ENCODE measurements at places on chromosomes 3 and 15.

DNA sequence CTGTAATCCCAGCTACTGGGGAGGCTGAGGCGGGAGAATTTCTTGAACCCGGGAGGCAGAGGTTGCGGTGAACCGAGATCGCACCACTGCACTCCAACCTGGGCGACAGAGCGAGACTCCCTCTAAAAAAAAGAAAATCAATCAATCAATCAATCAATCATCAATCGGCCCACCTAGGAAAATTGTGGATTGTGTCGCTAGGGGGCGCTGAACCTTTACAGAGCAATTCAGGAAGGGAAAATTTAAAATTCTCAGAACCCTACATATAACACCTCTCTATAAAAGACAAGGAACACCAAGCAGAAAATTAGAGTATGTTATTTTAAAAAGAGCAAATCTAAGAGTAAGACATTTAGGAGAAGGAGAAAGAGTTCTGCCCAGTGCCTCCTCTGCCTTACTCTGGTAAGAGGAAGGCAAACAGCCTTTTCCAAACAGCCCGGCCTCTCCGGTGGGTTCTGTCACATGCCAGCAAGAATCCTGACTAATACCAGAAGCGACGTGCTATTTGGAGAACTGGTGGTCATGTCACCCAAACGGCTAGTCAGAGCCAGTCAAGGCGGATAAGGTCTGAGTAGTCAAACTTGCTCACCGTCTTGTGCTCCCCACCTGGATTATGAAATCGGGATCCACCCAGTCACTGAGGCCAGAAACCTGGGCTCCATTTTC lies 22.3 kb upstream of the SMCO1 start:
- peak; percentile 50 for DNase-seq

GRCh38 chr3:23430781-23431398 lies 227.8 kb downstream of the UBE2E2 start:
- DNase-seq, result no peak

GRCh38 chr3:193716150-193716549 lies 123.1 kb downstream of the OPA1 start:
- DNase-seq, result no peak

DNA sequence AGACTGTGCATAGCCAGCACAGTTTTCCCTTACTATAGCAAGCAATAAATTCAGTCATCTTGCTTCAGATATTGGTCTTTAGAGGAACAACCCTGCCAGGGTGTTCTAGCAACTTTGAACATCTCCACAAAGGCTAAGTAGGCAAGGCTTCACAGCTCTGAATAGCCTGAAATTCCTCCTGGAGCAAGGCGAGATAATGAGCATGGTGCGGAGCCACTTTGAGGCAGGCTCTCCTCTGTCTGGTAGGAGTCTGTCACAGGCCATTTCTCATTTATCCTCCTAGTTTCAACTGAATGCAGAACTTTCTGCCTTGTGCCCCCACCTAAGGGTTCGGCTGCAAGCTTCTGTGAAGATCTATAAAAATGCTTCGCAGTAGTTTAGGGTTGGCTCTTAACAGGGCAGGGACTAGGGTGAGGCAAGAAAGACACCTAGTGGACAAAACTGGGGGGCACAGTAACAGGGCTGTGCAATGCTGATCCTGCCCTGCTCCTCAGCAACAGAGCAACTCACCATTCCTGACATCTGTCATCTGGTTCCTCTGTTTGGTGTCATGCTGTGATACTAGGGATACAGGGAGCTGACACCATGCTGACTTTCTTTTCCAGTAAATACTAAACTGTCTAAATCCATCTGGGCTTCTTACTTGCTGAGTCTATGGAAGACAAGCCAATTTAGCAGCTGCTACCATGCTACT lies 16.6 kb upstream of the EHHADH start:
- DNase-seq, result peak; percentile 28

GRCh38 chr15:40296561-40297230 lies 11.0 kb downstream of the PLCB2 start:
- no peak for DNase-seq

GRCh38 chr3:23333633-23334032 lies 130.5 kb downstream of the UBE2E2 start:
- DNase-seq, result no peak

DNA sequence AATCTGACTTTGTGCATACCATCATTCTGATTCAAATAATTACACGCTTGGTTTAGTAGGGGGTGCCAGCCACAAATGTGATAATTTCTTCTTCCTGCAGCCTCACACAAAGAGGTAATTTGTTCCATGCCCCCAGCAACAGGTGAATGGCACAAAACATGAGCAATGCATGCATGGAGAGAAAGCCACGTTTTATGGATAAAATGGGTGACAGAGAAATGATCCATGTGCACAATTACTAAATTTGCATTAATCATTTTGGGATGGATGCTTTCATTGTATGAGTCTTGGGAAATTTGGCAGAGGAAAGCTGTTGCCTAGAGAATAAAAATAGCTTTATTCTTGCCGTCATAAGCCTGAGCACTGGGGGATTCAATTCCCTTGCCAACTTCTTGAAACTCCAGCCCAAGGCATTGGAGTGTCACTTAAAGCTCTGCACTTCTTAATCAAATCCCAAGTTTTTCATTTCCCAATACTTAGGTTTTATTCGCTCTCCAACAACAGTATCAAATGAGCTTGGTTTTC lies 411.6 kb downstream of the GBE1 start:
- no peak for DNase-seq

DNA sequence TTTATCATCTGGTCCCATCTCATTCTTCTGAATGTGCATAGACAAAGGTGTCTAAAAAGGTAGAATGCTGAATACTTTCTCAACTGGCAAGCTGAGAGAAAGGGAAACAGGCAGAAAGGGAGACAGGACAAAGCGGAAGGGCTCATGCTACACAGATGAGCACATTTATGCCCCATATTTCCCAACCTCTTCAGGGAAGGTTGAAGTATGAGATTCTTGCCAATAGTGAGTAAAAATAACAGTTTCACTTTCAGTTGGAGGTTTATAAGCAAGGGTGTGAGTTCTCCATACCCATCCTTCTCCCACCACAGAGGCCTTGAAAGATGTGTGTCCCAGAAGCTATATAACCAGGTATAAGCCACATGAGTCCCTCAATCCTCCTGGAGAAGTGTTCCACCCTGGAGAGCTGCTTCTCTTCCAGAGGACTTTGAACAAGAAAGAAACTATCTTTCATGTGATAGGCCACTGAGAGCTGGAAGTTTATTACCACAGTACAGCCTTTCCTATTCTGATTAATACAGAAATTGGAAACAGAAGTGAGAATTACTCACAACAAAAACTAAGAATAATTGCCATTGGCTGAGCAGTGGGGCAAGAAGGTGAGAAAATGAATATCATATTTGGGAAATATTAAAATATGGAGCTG lies 709.4 kb upstream of the NR2F2 start:
- DNase-seq, result no peak

DNA sequence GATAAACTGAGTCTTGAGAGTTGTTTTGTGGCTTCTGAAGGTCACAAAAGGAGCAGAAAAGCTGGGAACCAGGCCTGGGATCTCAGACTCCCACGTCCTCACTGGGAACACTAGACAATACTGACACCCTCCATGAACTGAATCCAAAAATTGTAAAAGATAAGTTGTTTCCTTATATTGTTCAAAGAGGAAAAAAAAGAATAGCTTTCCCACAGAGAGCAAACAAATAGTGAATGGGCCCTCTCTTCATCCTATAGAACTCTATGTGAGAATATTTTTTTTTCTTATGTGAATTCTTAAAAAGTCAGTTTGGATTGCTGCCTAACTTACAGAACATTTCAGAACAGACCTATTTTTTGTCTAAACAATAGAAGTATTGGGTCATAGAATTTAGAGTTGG lies 203.5 kb downstream of the MECOM start:
- DNase-seq, result no peak

GRCh38 chr15:100134586-100134985 lies 207.2 kb downstream of the ADAMTS17 start:
- no peak for DNase-seq

DNA sequence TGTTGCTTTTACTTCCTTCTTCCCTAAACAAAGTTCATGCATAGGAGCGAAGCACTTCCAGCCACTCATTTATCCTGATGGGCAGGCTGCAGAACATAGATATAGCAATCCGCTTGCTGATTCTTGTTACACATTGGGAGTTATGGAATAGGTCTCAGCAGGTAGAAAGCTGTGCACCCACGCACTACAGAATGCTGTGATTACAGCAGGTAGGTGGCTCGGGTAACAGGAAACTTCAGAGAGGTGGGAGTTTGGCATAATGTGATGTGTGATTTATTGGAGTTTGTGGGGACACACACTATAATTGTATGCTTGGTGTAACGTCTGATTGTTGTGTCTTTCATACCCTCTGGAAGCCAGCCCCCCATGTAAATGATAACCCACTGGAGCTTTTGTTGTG lies 99.2 kb upstream of the MEIS2 start:
- DNase-seq, result no peak

GRCh38 chr3:142934128-142934886 lies 29.2 kb downstream of the PAQR9 start:
- no peak for DNase-seq

GRCh38 chr3:138670407-138670806 lies 61.8 kb downstream of the FAIM start:
- DNase-seq, result no peak

GRCh38 chr15:51726302-51727073 lies 11.0 kb downstream of the LYSMD2 start:
- DNase-seq, result no peak

GRCh38 chr3:37256447-37256846 lies 82.1 kb upstream of the LRRFIP2 start:
- no peak for DNase-seq

- DNase-seq, result no peak
These were observed 4.3 kb downstream of the WWTR1 start for GRCh38 chr3:149653564-149653963.

DNA sequence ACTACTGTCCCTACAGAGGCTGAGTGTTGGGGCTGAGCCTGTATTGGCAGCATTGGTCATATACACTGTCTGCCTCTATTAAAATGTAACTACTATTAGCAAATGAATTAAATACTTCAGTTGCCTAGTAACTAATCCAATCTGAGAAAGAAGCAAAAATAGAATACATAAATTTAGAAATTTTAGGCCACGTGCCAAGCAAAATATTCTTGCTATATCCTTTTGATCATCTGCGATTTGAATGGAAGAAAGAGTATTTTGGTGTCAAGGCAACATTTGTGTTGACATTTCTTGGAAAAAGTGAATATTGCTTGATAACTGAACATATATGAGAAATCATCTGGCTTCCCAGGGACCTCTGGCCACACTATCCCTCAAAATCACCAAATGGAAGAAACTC lies 148.2 kb upstream of the TOPAZ1 start:
- DNase-seq, result no peak

GRCh38 chr3:30886888-30887287 lies 7.6 kb downstream of the GADL1 start:
- DNase-seq, result no peak

GRCh38 chr15:63473007-63473748 lies 31.2 kb upstream of the USP3 start:
- no peak for DNase-seq

DNA sequence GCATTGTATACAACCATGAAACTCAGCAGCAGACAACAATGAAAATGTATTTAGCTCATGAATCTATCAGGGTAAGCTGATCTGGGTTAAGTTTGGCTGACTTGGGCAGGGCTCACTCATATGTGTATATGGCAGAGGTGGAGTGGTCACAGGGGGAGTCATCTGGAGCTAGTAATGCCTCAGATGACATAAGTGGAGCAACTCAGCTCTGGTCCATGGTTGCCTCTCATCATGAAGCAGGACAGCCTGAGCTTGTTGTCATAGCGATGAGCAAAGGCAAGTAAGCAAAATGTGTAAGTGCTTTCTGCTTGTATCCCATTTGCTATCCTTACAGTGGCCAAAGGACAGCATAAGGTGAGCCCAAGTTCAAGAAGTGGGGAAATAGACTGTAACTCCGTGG lies 64.5 kb downstream of the ALCAM start:
- DNase-seq, result no peak

DNA sequence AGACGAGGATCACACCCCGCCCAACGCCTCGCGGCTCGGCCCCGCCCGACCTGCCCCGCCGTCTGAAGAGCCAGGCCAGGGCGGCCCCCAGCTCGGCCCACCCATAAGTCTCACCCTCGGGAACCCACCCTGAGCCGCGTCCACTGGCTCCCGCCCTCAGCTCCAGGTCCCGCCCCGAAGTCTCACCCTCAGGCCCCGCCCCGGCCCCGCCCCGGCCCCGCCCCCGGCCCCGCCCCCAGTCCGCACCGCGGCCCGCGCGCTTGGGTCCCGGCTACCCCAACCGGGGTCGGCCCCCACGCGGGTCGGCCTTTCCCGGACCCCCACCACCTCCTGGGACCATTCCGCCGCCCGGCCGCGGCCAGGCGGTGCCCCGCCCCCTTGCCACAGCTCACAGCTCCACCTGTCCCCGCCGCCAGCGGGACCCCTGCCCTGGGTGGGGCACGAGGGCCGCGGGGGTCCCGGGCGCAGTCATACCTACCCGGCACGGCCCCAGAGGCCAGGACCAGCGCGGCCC lies 489 bp downstream of the CSPG5 start:
- DNase-seq, result peak; percentile 45

DNA sequence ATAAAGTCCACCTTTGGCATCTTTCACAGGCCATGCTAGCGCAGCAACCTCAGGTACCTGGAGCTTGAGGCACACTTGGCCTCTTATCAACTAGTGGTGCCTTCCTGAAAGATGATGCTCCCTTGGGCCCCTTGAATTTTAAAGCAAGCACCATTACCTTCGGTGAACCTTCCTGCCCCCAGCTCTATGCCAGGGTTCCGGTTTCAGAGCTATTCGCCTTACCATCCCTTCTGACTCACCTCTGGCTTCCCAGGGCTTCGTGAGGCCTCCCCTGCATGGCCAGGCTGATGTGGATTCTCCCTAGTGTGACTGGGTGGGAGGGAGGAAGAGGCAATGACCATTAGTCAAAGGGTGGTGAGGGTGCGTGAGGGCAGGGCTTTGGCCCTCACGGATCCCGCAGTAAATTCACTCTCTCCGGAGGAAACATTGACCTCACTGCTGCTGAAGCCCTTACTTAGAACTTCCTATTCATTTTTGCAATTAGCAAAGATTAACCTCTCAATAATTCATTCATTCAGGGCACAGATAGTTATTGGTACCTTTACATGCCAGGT lies 16.3 kb downstream of the BHLHE40 start:
- no peak for DNase-seq

- DNase-seq, result no peak
These were observed 421.4 kb downstream of the SHQ1 start for GRCh38 chr3:72426618-72427397.

- no peak for DNase-seq
These were observed 31.0 kb downstream of the ATP10A start for GRCh38 chr15:25832158-25832557.

DNA sequence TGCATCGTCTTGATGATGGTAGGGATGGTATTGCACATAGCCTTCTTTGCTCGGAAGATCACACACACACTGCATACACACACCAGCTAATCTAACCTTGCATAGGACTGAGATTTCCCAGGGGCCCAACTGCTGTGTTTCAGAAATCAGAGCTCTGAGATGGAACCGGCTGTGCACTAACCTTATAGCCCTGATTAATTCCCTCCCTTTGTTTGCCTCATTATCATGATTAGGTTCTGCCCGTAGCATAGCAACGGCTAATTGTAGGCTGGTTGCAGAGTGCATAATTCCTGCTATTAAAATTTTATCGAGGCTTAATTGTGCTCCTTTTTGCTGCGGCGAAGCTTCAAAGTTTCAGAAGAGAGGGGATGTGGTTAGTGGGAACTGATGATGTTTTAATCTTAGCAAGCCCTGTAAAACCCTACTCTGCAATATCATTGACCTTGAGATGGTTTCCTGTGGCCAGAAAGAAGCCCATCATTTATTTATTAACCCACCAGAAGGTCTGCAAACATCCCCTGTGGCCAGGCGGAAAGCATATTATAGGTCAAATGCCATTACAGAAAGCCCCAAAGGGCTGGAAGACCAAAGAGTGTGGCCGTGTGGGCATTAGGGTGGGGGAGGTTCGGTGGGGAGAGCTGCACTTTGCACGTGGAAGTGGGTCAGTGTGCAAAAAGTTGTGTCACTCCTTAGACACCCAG lies 56.2 kb upstream of the GLCE start:
- no peak for DNase-seq
